ENCODE measurements at places on chromosomes 5 and 9. TPM values are rescaled to one million over a fixed set of nuclear protein-coding genes. Genes with fewer than 3 reads are reported as not detected.

CDH10 gene
- total RNA-seq: not detected

SPINK4 gene
- total RNA-seq: not detected

WDR41 gene
- total RNA-seq: 95.1 TPM

QRFP gene
- total RNA-seq: not detected

MXD3 gene
- 8.4 TPM for total RNA-seq

PRLR gene
- total RNA-seq: not detected

GABBR2 gene
- 0.12 TPM for total RNA-seq

PCDHB9 gene
- 3.1 TPM for total RNA-seq

CARTPT gene
- not detected for total RNA-seq

FOXD4 gene
- total RNA-seq: 0.44 TPM

OTP gene
- not detected for total RNA-seq

ERAP2 gene
- 2.7 TPM for total RNA-seq

MEF2C gene
- 25.4 TPM for total RNA-seq

TMEFF1 gene
- 1.3 TPM for total RNA-seq

CCNB1 gene
- 18.9 TPM for total RNA-seq

LCN1 gene
- 0.60 TPM for total RNA-seq

CTNND2 gene
- 2.1 TPM for total RNA-seq

LCN2 gene
- total RNA-seq: not detected

LVRN gene
- 0.46 TPM for total RNA-seq

SLC45A2 gene
- not detected for total RNA-seq

ELAVL2 gene
- 0.36 TPM for total RNA-seq

IL13 gene
- not detected for total RNA-seq

CBY3 gene
- not detected for total RNA-seq

NPDC1 gene
- total RNA-seq: 90.8 TPM

DRD1 gene
- total RNA-seq: 0.35 TPM

PGM5 gene
- not detected for total RNA-seq

PTTG1 gene
- total RNA-seq: 8.6 TPM

SPARC gene
- total RNA-seq: 24,474 TPM

SLC35A4 gene
- total RNA-seq: 74.3 TPM

All from chondrocyte (in vitro differentiated cells).